H1 (cell line): ENCODE measurements at places on chromosomes 5 and 9. TPM values are rescaled to one million over a fixed set of nuclear protein-coding genes. Genes with fewer than 3 reads are reported as not detected.

C5orf52 gene
- not detected in 2 replicates for total RNA-seq

DNA sequence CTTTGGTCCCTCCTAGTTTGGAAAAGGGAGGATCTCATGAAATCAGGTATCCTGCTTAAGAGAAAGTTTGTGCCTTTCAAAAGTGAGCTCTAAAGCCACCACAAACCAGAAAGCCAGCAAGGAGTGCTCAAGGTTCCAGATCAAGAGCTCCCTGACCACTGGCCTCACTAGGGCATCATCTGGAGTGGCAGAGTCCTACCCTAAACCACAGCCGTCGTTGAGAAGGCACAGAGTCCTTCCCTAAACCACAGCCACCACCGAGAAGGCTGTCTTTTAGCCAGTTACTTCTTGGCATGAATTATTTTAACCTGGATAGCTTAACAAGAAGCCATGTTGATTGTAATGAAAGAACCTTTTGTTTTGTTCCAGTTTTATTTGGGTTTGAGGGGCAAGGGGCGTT lies 102.9 kb downstream of the FRMD3 start:
- H3K4me1 ChIP-seq, result peaks cover 7% of the 10 kb centered on the region
- no peak overlapping the region for H3K27ac ChIP-seq
- no peak overlapping the region for H3K4me3 ChIP-seq
- no peaks in the 10 kb centered on the region for H3K27me3 ChIP-seq
- DNase-seq, result no peak
- H3K36me3 ChIP-seq, result no peaks in the 10 kb centered on the region

GRCh38 chr9:135061441-135061840 lies 26.0 kb upstream of the OLFM1 start:
- H3K27me3 ChIP-seq, result no peaks in the 10 kb centered on the region
- no peak for DNase-seq
- no peak overlapping the region for H3K4me3 ChIP-seq
- H3K36me3 ChIP-seq, result no peaks in the 10 kb centered on the region
- no peaks in the 10 kb centered on the region for H3K4me1 ChIP-seq

DNA sequence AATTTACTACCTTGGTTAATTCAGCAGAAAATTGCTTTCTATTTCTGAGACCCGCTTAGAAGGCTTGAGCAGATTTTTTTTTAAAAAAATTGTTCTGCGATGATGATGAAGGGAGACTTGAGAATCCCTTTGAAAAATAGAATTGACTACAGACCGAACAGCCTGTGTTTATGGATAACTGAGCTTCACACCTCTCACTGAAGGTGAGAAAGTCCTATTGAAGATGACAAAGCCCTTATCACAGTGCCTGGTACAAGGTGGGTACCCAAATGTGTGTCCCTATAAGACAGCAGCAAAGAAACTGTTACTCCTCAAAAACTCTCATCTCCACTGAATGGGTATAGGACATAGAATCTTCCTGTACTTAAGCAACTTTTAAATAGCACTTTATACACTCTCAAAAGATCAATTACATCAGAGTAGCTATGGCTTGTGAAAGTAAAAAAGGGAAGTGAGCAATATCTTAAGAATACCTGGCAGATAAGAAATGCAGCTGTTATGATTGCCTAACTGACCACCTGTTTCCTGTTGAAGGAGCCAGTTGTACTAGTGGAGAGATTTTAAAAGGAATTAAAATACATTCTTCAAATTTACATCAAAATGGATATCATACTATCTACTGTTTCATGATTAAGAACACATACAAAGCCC lies 419.7 kb downstream of the CHSY3 start:
- no peaks in the 10 kb centered on the region for H3K27me3 ChIP-seq
- no peaks in the 10 kb centered on the region for H3K36me3 ChIP-seq
- DNase-seq, result no peak
- no peak overlapping the region for H3K4me3 ChIP-seq

- H3K27me3 ChIP-seq, result no peaks in the 10 kb centered on the region
- DNase-seq, result no peak
- no peaks in the 10 kb centered on the region for H3K4me1 ChIP-seq
Measured at GRCh38 chr9:121154782-121155181, 46.9 kb downstream of the RAB14 start.

DNA sequence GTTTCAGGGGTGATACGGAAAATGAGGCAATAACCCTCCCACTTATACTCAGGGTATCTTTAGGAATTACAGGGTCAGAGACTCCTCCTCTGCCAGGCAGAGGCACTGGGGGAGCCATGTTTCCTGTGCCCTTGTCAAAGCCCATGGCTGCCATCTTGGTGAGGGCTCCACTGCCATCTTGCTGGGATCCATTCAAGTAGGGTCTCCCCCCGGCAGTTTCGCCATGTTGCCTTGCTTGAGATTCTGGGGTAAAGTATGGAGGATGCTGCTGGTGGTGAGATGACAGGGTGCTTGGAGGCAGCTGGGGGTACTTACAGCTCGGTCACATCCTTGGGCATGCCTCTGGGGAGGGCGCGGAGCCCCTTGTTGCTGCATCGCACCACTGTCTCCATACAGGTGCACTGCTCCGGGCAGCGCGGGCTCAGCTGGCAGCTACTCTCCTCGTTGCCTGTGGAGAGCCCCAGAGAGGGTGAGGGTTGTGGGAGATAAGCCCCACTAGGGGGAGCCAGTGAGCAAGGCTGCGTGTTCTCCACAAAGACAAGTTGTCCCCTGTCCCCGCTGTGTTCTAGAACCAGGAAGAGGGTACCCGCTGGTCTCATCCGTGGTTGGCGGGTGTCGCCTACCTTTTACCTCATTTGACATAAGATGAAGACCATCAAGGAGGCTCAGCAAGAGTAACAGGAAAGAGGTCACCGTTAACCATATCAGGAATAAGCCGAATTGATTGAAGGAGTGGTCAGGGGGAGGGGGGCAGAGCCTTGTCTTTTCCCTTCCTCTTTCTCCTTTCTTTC lies 169.0 kb upstream of the PANK3 start:
- no peak overlapping the region for H3K27ac ChIP-seq
- no peaks in the 10 kb centered on the region for H3K4me1 ChIP-seq
- H3K4me3 ChIP-seq, result no peak overlapping the region
- no peaks in the 10 kb centered on the region for H3K27me3 ChIP-seq
- H3K36me3 ChIP-seq, result no peaks in the 10 kb centered on the region
